ENCODE measurements at places on chromosomes 3 and 15.
A peak's percentile ranks its signal among the peaks of the same experiment; 100 is the strongest.

DNA sequence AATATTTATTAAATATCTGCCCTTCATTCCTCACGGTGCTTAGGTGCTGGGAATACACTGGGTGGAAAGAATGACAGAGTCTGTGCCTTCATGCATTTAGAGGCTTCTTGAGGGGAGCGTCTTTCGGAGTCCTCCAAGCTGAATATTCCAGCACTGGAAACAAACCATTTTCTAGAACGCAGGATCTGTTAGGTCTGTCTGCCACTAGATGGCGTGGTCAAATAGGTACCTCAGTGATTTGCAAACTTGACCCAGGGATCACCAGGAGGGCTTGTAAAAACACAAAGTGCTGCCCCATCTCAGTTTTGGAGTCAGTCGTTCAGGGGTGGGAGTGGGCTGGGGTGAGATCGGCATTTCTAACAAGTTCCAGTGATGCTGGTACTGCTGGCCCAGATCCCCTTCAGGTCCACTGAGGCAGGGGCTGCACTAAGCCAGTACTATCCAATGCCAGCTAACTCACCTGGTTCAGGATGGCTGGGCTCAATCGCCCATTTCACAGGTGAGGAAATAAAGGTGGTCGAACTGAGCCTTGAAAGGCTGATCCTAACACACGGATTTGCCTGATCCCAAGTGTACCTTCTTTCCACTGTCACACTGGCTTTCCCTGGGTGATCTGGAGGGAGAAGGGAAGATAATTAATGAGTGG lies 14.8 kb downstream of the ARNT2 start:
- no peak for DNase-seq

DNA sequence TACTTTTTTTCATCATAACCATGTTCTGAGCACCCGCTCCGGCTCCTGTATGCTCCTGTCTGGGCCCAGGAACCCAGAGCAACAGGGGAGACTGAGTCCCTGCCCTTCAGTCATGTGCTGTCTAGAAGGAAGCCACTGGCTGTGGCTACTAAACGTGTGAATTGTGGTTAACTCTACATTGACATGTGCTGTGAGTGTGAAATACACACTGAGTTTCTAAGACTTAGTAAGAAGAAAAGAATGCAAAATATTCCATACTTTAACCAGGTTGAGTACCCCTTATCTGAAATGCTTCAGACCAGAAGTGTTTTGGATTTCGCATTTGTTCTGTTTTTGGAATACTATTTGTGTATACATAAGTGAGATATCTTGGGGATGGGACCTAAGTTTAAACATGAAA lies 42.8 kb upstream of the CGNL1 start:
- DNase-seq, result no peak

- DNase-seq, result no peak
Measured at GRCh38 chr15:97684249-97684648, 276.3 kb upstream of the ARRDC4 start.

- no peak for DNase-seq
Measured at GRCh38 chr3:38623539-38623938, 25.9 kb downstream of the SCN5A start.

GRCh38 chr3:49401766-49402165 lies 10.0 kb downstream of the RHOA start:
- DNase-seq, result no peak

DNA sequence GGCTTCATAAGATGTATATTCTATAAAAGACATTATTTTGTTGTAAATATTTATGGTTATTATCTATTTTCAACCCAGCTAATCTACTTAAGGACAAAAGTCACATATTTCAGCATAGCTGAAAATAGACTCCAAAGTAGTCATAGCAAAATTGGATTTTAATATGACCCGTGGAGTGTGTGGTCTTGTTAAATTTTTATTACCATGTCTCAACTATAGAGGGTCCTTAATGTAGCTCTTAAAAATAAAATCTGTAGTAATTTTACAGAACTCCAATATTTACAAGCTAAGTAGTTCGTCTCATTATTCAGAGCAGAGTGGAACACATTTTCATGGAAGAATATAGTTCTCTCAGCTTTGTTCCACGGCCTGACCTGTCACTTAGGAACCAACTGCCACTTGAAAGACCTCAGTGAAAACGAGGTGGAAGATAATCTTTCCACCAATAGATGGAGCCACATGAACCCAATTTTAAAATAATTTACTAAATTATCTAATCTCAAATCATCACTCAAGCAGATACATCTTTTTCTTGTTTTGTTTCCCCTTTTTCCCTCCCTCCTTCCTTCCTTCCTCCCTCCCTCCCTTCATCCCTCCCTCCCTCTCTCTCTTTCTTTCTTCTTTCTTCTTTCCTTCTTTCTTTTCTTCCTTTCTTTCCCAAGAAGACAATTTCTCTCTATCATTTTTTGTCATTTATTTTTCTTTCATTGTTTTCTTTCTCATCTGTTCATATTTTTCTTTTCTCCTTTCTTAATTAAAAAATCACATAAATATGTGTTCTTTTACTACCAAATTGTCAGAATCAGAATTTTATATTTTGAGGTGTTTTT lies 97.2 kb downstream of the CLDN1 start:
- DNase-seq, result no peak

DNA sequence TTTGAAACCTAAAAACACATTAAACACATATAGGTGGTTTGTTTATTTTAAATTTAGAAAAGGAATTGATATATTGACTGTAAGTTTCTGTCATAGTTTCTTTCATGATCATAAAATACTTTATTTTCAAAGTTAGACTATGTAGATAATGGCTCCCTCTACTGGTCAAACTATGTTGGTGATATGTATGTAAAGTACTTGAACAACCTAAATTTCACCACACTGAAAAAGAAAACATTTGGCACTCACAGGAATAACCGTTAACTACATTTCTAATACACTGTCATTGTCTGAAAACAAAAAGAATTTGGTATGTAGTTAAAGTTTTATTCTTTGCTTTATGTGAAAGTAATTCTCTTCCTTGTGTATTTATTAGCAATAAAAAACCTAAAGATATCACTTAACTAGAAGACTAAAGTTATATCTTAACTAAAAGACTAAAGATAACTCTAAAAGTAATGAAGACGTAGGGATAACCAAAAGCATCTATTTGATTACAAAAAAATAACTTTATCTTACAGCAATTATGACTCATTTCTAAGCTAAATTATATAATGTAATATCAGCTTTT lies 427.5 kb downstream of the VGLL3 start:
- no peak for DNase-seq

DNA sequence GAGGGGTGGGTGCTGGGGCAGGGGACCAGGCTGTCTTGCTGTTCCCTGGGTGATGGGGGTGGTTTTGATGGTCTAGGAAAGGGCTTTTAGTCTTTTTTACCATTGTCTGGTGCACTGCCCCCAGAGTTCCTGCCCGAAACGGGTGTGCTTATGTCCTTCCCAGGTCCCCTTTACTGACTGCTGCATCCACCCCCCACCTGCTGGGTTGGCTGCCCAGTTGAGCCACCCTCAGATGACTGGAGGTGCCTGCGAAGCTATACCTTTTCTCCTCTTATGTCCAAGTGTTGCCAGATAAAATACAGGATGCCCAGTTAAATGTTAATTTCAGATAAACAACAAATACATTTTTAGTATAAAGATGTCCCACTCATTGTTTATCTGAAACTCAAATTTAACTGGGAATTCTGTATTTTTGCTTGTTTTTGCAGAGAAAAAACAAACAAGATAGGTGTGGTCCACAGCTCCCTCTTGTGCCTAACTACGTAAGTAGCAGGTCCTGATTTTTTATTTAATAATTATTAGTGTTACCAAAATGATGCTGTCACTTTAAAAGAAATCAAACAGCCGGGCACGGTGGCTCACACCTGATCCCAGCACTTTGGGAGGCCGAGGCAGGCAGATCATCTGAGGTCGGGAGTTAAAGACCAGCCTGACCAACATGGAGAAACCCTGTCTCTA lies 6.1 kb upstream of the RPP14 start:
- no peak for DNase-seq

- no peak for DNase-seq
Measured at GRCh38 chr15:67379530-67379929, 124.9 kb downstream of the IQCH start.

DNA sequence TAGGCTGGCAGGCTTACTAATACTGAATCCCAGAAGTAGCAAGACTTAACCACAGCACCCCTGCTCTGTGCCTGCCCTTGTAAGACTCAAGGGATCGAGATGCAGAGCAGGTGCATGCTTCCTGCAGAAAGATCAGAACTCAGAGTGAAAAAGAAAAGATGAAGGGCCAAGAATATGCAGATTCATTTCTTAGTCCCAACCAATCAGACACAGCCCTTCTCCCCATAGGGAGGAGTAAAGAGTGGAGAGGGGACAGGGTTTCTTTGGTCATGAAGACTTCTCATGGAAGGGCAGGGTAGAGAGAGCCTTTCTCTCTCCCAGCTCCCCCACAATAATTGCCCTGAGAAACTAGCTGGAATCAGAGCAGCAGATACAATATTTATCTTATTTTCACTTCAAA lies 105.6 kb upstream of the MB21D2 start:
- DNase-seq, result no peak

DNA sequence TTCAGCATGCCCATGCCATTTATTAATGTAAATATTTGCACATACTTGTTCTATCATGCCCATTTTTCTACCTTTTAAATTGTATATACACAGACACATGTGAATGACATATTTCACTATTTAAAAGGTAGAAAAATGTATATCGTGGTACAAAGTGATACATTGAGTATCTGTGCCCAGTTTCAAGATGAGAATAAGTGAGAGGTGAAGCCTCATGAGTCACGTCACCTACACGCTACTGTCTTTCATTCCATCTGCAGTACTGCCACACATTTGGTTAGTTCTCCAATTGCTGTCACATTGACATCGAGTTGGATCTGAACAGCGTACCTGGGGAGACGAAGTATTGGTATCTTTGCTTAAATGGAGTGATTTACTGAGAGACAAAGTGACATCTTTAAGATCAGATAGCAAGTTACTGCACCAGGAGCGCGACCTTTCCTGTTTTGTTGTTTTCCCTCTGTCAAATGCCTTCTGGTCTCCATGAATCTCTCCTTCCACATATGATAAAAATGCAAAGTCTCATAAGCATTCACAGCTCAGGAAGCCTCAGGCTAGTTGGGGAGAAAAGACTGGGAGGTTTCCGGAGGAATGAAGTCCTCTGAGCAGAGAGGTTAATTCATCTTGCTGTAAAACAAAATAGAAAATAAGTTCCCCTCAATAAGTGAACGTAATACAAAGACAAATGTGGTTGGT lies 12.0 kb downstream of the GREM1 start:
- DNase-seq, result no peak

DNA sequence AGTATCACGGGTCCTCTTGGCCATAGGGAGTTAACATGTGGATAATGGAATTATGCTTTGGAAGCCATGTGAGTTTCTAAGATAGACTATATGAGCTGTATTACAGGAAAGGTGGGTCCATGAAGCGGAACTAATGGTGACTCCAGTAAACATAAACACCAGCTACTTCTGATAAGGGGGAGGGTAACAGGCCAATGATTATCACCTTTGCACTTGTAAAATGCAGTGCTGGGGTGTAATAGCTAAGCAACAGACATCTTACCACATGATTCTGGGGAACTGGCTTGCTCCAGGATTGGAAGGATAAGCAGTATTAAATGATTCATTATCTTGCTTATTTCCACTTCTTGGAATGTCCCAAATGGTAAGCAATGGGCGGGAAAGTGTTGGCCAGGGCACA lies 61.4 kb upstream of the CD47 start:
- no peak for DNase-seq

DNA sequence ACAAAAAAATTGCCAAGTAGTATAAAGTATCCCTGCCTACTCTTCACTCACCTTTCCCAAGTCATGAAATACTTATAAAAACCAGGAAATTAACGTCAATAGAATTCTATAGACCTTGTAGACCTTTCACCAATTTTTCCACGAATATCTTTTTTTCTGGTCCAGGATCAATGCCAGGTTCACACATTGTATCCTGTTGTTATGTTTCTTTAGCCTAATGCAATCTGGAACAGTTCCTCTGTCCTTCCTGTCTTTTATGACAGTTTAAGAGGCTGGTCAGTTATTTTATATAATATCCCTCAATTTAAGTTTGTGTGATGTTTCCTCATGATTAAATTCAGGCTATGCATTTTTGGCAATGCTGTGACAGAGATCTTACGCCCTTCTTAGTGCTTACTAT lies 63.2 kb upstream of the MAGI1 start:
- DNase-seq, result no peak

DNA sequence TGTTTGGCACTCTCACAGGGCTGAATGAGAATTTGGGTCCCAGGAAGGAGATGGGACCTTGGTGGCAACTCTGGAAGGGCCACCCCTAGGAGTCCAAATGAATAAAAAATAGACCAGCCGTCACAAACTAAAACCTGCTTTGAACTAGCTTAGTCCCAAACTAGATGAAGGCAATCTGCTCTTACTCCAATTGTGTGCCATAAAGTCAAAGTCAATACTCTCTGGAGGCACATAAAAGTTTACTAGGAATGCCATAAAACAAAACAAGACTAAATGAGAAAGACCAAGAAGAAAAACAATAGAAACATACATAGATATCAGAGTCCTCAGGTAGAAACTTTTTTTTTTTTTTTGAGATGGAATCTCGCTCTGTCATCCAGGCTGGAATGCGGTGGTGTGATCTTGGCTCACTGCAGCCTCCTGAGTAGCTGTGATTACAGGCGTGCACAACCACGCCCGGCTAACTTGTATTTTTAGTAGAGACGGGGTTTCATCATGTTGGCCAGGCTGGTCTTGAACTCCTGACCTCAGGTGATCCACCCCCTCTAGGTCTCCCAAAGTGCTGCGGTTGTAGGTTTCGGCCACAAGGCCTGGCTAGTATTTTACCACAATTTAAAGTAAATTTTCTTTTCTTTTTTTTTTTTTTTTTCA lies 8.1 kb downstream of the GOLGA6L2 start:
- DNase-seq, result no peak

DNA sequence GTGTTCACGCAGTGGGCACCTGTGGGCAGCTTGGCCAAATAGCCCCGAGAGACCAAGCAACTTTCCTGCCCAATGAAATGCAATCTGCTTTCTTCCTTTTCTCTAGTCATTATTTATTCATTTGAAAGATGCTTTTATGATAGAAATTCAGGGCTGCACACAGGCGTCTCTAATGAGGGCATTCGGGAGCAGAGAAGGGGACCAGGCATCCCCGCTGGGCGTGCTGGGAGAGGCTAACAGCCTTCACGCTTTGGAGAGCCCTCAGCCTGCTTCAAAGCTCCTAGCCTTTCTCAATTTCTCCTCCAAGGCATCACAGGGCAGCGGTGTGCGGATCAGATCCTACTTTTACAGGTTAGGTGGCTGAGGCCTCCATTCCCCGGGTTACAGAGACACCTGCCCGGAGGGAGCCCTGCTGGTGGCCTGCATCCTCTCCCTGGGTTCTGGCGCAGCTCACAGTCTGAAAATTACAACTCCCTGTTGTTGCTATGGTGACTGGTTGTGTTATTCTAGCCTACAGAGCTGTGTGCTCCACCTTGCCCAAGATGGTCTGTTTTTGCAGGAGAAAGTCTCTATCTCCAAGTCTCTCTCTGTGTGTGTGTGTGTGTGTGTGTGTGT lies 21.8 kb upstream of the KLF13 start:
- peak; percentile 11 for DNase-seq

DNA sequence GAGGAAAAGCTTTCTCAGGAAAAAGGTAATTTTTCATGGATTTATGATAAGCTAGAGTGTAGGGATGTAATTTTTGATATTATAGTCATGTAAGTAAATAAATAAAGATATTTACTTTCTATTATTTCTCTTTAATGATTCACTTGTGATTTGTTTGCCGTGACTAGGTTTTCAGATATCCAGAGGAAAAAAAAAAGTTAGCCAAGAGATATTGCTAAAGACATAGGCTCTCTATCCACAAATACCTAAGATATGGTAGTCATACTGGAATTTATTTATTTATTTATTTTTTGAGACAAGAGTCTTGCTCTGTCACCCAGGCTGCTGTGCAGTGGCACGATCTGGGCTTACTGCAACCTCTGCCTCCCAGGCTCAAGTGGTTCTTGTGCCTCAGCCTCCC lies 59.9 kb downstream of the AP4E1 start:
- no peak for DNase-seq

All from CD4-positive, alpha-beta T cell treated with Interleukin-15 for 4 hours (primary cell).